Stimulated activated CD4-positive, alpha-beta T cell treated with anti-CD3 and anti-CD28 coated beads, Interleukin-4, amount 100 ng/mL, for 4 hours (primary cell): ENCODE measurements at places on chromosomes 4 and X.
A peak's percentile ranks its signal among the peaks of the same experiment; 100 is the strongest.

DNA sequence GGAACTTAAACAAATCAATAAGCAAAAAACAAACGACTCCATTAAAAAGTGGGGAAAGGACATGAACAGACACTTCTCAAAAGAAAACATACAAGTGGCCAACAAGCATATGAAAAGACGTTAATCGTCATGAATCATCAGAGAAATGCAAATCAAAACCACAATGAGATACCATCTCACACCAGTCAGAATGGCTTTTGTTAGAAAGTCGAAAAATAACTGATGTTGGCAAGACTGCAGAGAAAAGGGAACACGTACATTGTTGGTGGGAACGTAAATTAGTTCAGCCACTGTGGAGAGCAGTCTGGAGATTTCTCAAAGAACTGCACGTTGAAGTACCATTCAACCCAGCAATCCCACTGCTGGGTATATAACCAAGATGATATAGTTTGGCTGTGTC lies 23.7 kb downstream of the NEUROG2 start:
- DNase-seq, result no peak

- DNase-seq, result no peak
Observed at GRCh38 chr4:83129264-83129663, 14.7 kb upstream of the PLAC8 start.

- DNase-seq, result no peak
Observed at GRCh38 chr4:148166132-148166591, 276.1 kb downstream of the NR3C2 start.

- DNase-seq, result no peak
Observed at GRCh38 chr4:128307123-128307571, 19.5 kb upstream of the PGRMC2 start.

DNA sequence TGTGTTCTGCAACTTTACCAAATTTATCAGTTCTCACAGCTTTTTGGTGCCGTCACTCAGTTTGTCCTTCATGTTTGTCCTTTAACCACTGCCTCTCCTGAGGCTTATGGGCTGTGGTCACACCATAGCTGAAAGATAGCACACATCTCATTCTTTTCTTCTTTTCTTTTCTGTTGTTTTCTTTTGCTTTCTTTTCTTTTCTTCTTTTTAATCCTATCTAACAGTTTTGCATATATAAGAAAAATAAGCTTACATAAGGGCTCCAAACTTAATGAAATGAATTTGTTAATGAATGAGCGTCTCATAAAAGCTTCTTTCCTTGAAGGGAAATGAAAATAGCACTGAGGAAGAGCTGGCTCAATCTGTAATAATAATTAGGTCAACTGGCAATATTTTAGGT lies 1061.2 kb downstream of the PCDH18 start:
- DNase-seq, result no peak

DNA sequence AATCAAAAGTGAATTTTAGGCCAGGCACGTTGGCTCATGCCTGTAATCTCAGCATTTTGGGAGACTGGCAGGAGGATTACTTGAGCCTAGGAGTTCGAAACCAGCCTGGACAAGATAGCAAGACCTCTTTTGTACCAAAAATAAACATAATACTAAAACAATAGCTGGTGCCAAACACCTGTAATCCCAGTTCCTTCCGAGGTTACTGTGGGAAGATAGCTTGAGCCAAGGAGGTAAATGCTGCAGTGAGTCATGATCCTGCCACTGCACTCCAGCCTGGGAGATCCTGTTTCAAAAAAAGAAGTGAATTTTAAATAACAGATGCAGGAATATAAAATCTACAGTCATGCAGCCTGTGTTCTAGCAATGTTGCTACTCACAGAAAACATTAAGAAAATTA lies 488.3 kb downstream of the PPARGC1A start:
- DNase-seq, result no peak

DNA sequence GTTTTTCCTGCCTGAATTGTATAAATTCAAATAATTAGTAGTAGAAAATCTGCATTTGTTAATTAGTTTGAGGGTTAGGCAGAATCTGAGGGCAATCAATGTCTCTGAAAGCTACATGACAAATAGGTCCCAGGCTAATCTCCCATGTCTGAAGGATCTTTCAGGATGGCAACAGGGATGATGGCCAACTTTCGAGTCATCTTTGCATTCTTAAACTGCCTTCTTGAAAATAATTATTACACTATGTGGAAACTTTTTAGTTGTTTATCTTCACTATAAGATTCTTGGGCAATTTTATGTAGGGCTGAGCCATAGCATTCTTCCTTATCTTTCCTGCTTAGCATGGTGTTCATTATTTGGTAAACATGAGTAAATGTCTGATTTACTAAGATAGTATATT lies 490.3 kb upstream of the EPHA5 start:
- no peak for DNase-seq

DNA sequence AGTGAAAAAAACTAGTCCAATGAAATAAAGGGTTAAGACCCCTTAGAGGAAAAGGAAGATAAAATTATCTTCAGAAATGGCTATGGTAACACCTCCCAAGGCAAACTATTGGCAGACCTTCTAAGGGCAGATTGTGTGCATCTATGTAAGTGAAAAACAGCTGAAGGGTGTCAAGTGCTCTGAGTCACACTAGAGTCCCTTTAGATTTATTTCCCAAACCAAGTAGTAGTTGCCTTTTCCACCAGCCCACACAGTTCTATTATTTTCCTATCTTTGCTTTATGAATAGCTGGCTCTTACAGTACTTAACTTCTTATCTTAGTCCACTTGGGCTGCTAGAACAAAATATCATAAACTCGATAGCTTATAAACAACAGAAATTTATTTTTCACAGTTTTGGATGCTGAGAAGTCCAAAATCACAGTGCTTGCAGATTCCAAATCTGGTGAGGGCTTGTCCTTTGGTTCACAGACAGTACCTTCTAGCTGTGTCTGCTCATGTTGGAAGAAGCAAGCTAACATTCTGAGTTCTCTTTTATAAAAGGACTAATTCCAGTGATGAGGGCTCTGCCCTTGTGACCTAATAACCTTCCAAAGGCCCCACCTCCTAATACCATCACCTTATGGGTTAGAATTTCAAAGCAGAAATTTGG lies 143.6 kb downstream of the GRID2 start:
- no peak for DNase-seq

GRCh38 chr4:173684223-173684622 lies 154.2 kb upstream of the HAND2 start:
- no peak for DNase-seq

DNA sequence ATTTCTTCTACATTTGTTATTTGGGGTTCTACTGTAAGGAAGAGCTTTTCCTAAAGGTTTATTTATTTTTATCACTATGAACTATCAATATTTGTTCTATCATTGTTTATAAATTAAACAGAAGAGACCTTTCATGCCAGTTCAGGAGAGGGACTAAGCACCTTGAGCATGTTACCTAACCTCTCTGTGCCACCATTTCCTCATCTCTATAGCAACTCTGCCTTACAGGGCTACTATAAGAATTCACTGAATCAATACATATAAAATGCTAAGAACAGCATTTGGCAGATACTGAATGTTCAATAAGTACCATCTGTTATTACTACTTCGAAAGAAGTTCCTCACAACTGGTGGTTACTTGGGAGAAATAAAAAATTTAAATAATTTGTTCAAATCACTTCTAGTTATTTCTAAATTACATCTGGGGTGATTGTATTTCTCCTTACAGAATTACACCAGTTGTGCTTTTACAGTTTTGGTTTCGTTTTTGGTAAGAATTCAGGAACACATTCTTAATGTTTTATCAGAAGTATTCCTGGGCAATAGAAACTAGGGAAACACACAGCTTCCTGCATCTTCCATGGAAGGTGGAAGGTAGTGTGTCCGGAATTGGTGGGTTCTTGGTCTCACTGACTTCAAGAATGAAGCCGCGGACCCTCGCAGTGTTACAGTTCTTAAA lies 32.9 kb downstream of the EREG start:
- DNase-seq, result no peak

DNA sequence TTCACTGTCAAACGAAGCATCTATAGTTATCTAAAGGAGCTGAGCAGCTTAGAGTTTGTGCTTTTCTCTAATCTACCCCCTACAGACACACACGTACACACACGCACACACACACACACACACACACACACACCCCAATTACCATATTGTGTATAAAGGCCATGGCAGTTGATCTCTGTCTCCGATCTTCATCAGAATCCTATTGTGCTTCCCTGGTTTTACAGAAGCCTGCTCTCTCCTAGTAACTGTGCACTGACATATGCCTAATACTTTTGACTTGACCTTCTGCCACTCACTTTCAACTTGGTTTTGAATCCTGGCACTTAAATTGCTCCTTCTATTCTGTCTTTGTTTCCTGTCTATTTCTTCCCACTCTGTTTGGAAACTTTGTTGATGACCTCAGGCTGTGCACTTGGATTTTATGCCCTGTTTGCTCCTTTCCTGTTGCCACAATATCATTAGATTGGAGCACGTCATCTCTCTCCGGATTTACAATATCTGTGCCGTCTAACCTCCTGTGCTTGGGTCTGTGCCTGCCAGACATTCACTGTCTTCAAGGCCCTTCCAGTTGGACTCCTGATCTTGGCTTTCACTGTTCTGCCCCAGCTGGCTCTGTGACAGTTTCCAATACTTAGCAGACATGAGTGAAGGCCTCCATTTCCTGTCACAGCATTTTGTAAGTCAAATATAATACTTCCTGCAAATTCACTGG lies 928.1 kb downstream of the FAT4 start:
- DNase-seq, result no peak

DNA sequence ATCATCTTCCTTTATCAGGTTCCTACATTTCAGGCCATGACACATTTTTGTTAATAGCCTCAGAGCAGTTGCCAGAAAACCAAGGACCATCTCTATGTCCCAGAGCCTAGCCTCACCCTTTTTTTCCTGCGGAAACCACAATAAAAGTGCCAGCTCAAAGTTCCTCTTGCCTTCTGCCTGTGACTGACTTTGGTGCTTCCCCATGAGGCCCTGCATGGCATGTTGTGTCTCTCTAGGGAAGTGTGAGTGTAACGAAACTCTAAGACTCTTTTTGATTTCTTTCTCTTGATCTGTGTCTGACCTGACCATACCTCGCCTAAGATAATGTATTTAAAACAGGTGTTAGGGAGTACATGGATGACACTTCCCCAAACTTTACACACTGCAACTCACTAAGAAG lies 642.3 kb upstream of the BOD1L1 start:
- DNase-seq, result no peak

DNA sequence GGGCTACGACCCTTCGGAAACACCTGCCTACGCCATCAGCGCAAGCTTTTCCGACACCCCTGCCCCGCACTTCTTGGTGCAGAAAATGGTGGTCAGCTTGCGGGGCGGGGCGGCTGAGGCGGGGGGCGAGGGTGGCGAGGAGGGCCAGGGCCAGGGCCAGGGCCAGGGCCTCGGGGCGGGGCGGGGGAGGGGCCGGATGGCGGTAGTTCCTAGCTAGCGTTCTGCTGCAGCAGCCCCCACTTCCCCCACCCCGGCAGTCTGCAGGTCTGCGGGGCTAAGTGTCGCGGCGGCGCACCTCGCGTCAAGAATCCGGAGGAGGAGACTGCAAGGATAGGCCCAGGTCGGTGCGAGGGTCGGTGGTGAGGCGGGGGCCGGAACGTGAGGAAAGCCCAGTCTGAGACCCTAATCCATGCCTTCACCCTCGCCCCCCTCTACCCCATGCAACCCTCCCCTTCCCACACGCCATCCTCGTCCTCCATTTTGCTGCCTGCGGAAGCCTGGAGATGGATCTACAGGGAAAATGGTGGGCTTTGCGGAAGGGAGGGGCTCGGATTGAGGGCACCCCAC lies 600 bp downstream of the BEX4 start:
- peak; percentile 9 for DNase-seq

DNA sequence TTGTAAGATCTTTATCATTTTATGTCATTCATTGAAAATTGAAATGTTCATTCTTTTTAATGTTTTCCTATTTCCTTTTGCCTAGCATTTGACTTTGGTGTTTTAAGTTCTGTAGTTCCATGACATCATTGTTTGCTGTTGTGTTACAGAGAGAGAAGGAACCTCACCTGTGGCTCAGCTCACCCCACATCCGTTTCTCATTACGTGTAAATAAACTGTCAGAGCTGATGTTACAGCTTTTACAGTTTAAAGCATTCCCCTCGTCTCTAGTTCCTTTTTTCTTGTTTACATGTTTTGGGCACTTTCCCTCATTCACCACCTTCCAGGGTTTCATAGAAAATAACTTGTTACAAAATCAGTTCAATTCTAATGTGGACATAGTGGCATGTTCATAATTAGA lies 137.2 kb downstream of the FNIP2 start:
- DNase-seq, result no peak

- peak; percentile 37 for DNase-seq
Observed at GRCh38 chrX:66728818-66729271, 90.0 kb upstream of the EDA2R start.

GRCh38 chr4:42560467-42560861 lies 96.4 kb downstream of the ATP8A1 start:
- no peak for DNase-seq

DNA sequence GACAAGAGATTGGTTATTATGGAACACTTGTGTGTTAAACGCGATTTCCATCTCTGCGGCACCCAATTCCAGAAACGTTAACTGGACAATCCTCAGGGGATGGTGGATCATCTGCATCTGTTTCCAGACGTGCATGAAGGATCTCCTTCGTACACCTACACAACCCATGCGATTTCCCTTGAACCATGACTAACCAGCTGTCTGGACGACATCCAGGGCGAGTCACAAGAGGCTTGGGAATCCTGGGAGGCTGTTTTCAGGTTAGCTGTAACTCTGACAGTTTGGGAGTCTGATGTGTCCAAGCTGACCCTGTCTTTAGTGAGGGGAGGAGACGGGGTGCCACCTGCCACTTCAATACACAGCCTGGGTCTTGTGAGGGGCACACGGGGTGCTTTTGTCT lies 84.5 kb downstream of the GATB start:
- DNase-seq, result no peak

DNA sequence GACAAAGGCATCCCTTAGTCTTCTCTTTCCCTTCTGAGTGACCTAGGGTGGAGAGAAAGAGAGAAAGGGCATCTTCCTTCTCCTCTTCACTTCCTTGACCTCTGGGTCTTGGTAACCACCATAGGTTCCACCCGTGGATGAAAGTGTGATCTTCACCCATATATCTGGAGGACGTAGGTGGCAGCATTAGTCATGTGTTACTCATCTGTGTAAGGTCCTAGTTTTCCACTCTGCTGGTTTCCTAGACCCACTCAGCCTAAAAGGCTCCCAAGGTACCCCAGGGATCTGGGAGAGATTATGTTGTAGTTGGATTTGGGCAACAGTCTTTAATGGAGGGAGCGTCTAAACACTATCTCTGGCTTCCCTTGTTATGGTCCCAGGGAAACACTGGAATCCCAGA lies 45.5 kb upstream of the RAB9B start:
- DNase-seq, result no peak

GRCh38 chrX:124506066-124506465 lies 159.7 kb downstream of the SH2D1A start:
- no peak for DNase-seq
